NCI-H748 treated with DMSO at 0.1 percent for 48 hours (cell line): ENCODE measurements at places on chromosomes 1 and 21.

GRCh38 chr21:43997766-43998742 lies 14.1 kb upstream of the TRAPPC10 start:
- DNase-seq, result no peak

- DNase-seq, result no peak
Observed at GRCh38 chr1:26768755-26769154, 19.0 kb upstream of the PIGV start.

DNA sequence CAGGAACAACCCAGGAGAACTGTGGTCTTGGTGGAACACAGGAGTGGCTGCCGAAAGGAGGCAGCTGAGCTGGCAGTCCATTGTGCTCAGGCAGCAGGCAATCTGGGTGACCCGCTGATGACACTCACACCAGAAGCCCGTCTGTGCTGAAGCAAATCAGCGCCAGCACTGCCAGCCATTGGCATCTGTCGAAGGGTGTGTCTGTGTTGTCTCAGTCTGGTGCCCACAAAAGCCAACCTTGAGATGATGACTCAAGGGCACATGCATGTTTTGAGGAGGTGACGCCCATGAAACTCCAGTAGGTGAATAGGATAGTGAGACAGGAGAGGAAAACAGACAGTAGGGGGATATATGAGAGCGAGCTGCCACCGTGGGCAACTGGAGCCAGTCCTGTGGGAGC lies 167.3 kb downstream of the KAZN start:
- DNase-seq, result no peak

DNA sequence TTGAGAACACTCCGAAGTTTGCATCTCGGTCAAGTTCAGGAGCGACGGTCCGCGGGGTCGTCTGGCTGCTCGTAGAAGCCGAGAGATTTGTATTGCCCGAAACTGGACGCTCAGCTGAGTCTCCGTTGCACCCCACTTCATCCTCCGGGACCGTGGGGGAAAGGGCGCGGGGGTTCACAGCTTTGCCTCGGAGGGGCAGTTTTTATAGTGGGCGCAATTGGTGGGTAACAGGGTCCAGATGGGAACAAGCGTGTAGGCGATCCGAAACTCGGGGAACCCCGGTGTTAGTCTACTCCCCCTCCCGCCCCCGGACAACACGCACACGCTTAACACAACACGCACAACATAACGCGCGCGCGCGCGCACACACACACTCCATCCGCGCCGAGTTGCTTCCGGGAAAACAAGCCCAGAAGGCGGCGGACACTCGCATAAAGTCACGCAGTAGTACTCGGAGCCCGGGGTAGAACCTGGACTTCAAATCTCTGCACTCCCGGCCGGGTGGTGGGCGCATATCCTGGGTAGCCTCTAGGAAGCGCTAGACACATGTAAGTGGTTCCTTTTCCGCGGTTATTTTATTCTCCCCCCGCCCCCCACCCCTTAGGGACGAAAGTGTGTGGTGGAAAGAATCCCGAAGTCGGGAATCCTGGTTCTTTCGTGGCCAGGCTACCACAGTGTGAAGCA lies 1.1 kb upstream of the JUN start:
- peak; percentile 67 for DNase-seq

- DNase-seq, result no peak
Observed at GRCh38 chr21:15688016-15688415, 41.8 kb upstream of the USP25 start.

GRCh38 chr1:212242985-212243308 lies 42.3 kb upstream of the PPP2R5A start:
- DNase-seq, result no peak

DNA sequence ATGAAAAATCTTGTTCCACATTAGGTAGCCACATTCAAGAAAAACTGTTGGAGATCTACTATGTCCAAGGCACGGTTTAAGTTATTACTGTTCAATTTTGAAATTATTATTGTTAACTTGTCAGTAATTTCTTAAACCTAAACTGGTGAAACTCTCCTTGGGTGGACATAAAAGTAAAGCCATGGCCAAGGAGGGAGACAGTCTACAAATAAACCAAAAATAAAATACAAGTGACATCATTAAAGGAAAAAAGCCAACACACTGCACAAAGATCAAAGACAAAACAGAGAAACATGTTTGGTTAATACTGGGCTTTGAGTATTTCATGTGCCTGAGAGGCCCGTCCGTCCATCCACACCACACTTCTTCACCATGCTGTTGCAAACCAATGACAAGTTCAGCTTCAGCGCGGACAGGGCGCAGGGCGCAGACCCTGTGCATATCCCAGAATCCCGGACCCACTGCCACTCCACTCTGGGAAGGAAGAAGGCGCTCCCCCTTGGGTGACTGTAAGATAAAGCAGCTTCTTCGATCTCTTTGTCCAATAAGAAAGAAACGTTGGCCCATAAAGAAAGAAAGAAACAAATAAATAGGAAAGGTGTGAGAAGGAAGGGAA lies 918 bp upstream of the RASAL2 start:
- DNase-seq, result no peak

DNA sequence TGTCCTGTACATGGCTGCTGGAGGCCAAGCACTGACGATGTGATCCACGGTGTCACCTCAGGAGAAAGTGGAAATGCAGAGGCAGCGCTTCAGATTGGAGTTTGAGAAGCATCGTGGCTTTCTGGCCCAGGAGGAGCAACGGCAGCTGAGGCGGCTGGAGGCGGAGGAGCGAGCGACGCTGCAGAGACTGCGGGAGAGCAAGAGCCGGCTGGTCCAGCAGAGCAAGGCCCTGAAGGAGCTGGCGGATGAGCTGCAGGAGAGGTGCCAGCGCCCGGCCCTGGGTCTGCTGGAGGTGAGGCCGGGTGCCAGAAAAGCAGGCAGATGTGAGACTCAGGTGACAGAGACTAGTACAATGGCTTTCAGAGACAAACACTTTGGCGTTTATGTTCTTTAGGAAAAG lies 7.7 kb downstream of the TRIM58 start:
- no peak for DNase-seq

DNA sequence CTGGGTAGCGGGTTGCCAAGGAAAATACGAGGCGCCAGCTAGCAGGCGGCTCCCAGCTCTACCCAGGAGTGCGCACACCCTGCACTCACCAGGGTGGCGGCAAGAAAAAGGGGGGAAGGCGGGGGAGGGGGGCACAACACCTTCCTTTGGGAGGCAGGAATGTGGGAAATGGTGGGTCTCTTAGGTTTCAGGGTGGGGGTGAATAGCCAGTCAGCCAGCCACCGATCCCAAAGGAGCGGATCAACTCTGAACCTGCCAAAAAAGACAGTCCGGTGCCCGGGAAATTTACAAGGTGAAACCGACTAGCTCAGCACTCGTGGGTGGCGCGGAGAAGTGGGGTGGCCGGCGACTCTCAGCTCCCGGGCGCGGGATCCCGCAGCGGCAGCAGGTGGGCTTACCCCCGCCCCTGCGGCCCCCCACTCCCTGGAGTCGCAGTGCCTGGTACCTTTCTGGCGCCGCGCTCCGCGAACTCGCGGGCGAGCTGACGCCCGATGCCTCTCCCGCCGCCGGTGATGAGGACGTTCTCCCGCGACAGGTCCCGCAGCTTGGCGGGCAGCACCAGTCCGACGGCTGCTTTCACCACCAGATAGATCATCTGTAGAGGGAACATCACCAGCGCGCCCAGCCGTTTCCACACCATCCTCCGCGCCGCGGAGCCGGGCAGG lies 1.2 kb downstream of the DHRS3 start:
- peak; percentile 11 for DNase-seq

- no peak for DNase-seq
Observed at GRCh38 chr1:203159844-203160243, 15.8 kb downstream of the MYBPH start.

DNA sequence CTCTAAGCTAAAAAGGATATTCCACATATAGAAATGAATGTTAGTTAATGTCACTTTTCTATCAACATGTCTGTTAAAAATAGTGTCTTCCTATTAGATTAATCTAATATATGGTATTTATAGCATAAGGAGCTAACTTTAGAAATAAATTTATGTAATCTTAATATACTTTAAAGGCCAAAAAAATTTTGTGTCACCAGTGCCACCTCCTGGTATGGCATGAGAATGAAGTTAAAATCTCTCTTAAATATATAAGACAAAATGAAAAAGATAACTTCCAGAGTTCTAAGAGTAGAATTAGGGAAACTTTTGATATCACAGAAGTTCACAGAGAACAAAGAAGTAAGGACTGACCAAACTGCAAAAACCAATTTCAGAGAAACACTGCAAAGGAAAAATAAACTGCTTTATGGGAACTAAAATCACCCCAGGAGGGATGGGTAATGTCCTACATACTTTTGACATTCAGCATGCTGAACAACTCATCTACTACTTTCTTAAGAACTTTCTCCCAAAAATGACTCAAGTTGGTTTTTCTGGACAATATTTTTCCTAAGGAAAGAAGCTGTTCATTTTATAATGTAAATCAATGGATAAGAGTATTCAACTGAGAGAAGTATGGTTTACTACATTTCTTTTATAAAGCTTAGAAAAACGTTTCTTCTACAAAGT lies 82.8 kb downstream of the TRIM33 start:
- DNase-seq, result no peak

DNA sequence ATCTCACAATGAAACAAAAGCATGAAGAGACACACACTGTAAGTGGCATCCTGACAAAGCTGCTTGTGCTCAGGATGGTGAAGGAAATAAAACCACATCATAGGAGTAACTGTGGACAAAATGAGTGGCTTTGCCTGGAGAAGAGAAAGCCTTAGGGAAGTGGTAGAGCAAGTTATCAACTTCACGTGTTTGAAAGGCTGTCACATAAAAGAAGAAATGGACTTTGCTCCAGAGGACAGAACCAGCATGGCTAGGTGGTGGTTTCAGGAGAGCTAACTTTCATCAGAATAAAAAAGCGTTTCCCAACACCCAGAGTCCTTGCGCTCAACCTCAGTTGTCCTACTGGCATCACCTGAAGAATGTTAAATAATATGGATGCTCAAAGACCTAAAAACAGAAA lies 139.9 kb downstream of the SETD4 start:
- no peak for DNase-seq

- peak; percentile 19 for DNase-seq
Observed at GRCh38 chr21:26850116-26850643, 5.0 kb upstream of the ADAMTS1 start.

DNA sequence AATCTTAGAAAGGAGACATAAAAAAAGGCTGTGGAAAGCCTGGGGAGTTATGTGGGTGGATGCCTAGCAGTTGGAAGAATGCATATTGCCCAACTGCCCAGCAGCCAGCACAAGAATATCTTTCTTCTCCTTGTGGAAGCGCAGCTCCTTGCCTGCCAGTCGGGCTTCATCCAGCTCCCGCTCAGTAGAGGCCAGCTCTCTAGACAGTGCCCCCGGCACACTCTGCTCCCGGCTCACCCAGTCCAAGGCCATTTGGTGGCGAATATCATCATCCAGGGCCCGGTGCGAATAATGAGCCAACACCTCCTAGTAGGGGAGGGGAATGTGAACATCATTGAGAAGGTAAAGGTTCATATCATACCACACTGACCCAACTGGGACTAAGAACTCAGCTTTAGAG lies 9.0 kb upstream of the RBM8A start:
- no peak for DNase-seq

GRCh38 chr1:36369061-36369861 lies 16.5 kb downstream of the STK40 start:
- DNase-seq, result peak; percentile 21

- peak; percentile 76 for DNase-seq
Observed at GRCh38 chr1:161117759-161118581, at the start of the genes NIT1 and PFDN2. Gene NIT1, plus strand, starts transcription at chr1:161118105. Its CDS starts 72 bp downstream, at chr1:161118177. Gene PFDN2, minus strand, starts transcription at chr1:161118037. Its CDS starts 11 bp downstream, at chr1:161118026.

DNA sequence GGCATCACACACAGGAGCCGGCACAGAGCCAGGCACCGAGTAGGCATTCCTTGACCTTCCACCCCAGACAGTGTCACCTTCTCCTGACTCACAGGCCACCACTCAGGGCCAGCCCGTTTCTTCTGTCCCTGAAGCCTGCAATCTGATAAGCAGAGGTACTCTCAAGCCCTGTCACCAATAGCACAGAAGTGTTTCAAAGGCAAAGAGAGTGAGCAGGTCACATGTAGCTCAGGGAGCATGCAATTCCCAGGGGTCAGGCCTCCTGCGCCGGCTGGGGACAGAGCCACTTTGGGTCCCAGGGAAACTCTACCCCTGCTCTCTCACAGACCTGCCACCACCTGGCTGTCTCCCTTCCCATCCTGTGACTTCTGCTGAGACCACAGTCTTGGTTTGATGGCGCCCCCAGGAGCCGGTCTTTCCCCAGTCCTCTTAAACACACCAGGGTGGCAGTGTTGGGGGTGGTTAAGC lies 13.2 kb downstream of the CAPN9 start:
- DNase-seq, result no peak

- no peak for DNase-seq
Observed at GRCh38 chr21:29104239-29104708, 26.2 kb upstream of the MAP3K7CL start.

DNA sequence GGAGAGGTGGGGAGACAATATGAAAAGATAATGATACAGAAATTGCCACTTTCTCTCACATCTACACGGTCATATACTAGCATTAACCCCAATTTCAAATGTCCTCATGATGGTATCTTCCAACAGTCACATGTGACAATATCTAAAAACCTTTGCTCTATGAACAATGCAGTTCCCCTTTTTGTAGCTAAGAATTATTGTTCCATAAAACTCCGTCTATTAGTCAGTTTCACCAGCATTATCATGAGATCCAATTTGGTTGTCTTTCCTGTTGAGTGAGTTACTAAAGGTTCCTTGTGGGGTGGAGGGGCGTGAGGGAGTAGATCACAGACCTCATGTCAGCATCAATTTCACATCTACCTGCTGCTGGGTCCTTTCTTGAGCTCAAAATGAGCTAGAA lies 1.7 kb downstream of the TIAM1 start:
- no peak for DNase-seq

DNA sequence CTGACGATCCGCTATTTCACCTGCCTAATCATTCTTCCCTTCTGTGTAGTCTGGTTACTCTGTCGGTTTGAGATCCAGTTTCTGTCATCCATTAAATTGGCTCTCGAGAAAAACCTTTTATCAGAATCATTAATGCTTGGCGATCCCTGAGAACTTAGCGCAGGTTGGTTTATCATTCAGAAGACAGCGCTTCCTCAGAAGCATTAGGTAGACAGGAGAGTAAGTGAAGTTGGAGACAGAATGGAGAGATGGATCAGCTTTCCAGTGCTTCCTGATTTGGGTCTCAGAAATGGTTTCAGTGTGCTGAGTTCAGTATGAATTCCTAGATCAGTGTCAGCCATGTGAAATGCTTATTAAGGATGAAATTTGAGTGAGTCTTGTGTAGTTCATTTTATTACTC lies 1.3 kb downstream of the USP1 start:
- DNase-seq, result peak; percentile 15

GRCh38 chr1:8870103-8870502 lies 8.4 kb downstream of the ENO1 start:
- no peak for DNase-seq

GRCh38 chr1:146007489-146008133 lies 11.2 kb upstream of the TXNIP start:
- no peak for DNase-seq

- DNase-seq, result no peak
Observed at GRCh38 chr1:210685295-210685650, 356.6 kb downstream of the HHAT start.
